ENCODE measurements at places on chromosomes 3 and 15. TPM values are rescaled to one million over a fixed set of nuclear protein-coding genes. Genes with fewer than 3 reads are reported as not detected.

CYP1A2 gene
- total RNA-seq, result not detected

GRCh38 chr15:74839526-74840395 lies 3.2 kb downstream of the ULK3 start:
- no peak for DNase-seq

GRCh38 chr15:32036971-32037370 lies 6.7 kb downstream of the CHRNA7 start:
- no peak for DNase-seq

DNA sequence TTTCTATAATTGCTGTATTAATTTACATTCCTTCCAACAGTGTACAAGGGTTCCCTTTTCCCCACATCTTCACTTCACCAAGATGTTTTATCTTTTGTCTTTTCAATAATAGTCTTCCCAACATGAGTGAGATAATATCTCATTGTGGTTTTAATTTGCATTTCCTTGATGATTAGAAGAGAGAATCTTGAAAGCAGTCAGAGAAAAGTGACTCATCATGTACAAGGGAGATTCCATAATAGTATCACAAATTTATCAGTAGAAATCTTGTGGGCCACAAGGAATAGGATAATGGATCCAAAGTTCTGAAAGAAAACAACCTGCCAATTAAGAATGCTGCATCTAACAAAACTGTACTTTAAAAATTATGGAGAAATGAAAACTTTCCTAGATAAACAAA lies 189.3 kb downstream of the NECTIN3 start:
- no peak for DNase-seq

HESX1 gene
- total RNA-seq, result 1.3 TPM

SNRPA1 gene
- total RNA-seq, result 40.0 TPM

SCAANT1 gene
- total RNA-seq, result not detected

DNA sequence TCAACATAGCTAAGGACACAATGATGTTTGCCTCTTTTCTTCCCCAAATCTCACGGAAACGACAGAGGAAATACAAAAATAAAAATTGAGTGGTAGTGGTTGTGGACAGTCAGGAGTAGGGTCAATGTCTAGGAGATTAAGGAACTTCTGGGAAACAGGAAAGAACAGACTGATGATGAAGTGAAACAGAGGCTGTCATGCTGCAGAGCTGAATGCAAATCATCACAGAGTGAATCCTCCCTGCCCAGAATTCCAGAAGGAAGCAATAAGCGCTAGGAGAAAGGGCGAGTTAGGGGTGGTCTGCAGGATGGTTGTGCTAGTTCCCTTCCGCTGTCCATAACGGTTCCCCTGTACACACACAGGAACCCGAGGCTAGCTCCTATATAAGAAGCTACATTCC lies 64.7 kb upstream of the POMGNT2 start:
- no peak for DNase-seq

ATP13A5 gene
- not detected for total RNA-seq

DNA sequence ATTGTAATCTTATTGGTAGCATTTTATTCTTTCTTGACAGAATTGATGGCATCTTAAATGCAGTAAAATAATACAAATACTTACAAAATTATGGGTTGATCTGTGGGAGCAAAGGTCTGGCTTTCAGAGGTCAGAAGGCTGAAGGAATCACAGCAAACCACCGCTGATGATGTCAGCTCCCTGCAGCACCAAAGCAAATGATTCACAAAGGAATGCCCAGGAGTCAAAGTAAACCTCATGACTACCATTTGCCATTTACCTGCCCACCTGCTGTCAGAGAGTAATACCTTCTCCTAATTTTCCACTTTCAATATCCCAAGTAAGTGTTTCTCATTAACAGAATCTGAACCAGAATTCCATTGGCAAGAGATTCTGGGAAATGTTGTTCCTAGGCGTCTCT lies 46.1 kb downstream of the CPA3 start:
- peak; percentile 28 for DNase-seq

GRM2 gene
- 0.27 TPM for total RNA-seq

DNA sequence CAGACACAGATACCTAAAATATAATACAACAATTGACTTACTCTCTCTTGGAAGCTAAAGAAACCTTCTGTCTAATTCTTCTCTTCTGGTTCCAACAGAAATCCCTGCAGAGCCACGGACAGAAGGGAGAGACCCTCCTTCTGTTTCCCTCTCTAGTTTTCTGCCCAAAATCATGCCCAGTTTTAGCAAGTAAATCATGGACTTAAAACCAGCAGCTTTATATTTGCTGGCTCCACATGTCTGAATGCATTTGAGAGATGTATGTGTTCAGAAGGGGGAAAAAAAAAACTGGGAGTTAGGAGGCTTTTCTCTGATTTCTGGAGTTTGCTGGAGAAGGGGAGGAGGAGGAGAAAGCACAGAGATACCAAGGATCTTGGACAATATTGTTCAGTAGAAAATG lies 147.1 kb downstream of the LSAMP start:
- no peak for DNase-seq

- DNase-seq, result peak; percentile 56
These were observed 7.9 kb upstream of the SSUH2 start for GRCh38 chr3:8652324-8652987.

DNA sequence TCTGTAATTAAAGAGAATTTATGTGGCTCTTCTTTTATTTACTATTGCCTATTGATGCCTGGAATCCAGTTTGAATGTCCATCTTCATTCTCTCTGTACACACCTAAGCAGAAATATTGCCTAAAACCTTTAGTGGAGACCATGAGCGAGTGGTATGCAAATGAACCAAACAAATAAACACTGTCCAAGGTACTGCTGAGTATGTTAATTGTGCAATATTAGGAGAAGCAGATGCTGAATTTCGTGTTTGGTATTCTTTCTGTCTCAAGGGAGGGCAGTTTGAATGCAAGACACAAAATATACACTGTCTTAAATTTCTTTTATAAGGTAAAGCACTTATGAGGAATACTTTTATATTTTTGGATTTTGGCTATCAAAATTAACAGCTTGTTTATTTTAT lies 440.9 kb downstream of the RBMS3 start:
- no peak for DNase-seq

GRCh38 chr3:188330138-188330537 lies 176.2 kb downstream of the LPP start:
- DNase-seq, result no peak

- DNase-seq, result no peak
These were observed 69.2 kb upstream of the SLC6A6 start for GRCh38 chr3:14333215-14333614.

- DNase-seq, result no peak
These were observed 74.0 kb downstream of the CHSY1 start for GRCh38 chr15:101177866-101178265.
